AG09319 (cell line): ENCODE measurements at places on chromosomes 5 and 9.

GRCh38 chr5:54804086-54804485, 181.3 kb downstream of the ESM1 start:
- DNase-seq, result no peak

- DNase-seq, result no peak
These were observed 13.3 kb upstream of the SLC31A2 start for GRCh38 chr9:113137196-113138168.

GRCh38 chr9:12625844-12626243, 67.3 kb upstream of the TYRP1 start:
- no peak for DNase-seq

DNA sequence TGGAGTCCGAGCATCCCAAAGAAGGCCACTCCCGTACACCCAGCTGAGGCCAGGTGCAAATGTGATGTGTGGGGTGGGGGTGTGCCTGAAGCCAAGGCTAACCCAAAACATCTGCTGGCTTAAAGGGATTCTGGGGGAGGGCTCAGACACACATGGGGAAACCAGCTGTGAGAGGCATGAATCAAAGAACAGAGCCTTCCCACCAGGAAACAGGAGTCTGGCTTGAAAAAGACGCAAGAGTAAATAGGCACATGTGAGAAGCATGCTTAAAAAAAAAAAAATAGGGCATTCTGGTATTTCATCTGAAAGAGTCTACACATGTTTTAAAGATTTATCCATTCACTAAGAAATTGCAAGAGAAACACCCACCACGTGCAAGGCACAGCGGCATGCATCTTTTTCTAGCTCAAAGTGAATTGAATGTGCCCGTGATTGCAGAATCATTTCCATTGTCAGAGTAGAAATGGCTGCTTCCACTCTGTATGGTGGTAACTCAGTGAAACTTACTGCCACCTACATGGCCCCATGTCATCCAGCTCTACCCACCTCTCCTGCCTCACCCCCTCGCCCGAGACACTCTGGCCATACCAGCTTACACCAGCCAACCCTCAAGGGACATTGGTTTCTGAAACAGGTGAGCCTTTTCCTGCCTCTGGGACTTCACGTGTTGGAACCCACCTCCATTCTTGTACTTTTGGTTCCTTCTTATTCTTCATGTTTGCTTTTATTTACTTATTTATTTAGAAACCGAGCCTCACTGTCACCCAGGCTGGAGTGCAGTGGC, 71.5 kb downstream of the SEMA5A start:
- no peak for DNase-seq

GRCh38 chr5:9834871-9835770, 205.0 kb upstream of the TAS2R1 start:
- no peak for DNase-seq

DNA sequence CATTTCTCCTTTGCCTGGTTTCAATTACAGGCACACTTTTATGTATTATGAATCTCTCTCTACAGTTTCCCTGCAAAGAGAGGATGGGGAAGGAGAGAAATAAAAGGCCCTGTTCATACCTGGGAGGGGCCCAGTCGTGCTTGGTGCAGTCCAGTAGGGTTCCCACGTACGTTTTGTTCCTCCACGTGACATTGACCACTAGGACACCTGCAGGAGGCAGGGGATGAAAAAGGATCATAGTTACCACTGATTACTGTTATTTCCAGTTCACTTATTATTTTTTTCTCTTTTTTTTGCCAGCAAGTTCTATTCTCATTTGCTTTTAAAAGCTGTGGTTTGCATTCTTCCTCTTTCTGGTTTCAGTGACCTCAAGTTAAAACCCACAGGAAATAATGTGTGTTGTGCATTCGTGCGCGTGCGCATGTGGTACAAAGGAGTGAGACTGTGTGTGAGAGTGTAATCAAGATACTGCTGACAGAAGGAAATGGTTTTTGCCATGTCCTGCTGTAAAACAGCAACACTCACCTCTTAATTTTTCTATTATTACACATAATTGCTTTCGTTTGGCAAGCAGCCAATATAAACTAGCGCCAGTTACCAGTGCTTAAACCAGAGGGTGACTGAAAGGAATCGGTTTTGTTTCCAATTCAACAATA, 96.8 kb downstream of the ZNF608 start:
- DNase-seq, result peak; percentile 66

DNA sequence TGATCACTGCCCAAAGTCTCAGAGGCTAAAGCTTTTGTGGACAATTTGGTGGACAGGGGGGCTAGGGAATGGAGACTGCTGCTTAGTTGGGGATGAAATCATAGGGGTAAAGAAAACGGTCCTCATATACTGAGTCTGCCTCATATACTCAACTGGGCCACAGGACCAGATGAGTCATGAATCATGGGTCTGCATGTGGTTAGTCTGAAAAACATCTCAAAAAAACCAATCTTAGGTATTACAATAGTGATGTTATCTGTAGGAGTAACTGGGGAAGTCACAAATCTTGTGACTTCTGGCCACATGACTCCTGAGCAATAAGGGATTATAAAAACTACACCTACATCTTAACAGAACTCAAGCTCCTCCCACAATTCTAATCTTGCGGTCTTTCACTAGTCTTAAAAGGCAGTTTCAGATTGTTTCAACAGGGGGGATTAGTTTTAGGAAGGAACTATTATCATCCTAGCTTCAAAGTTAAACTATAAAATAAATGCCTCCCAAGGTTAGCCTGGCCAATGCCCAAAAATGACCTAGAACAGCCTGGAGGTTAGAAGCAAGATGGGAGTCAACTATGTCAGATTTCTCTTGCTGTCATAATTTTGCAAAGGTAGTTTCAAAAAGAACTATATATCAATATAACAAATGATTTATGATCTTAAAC, 17.5 kb downstream of the TMEM161B start:
- DNase-seq, result no peak

DNA sequence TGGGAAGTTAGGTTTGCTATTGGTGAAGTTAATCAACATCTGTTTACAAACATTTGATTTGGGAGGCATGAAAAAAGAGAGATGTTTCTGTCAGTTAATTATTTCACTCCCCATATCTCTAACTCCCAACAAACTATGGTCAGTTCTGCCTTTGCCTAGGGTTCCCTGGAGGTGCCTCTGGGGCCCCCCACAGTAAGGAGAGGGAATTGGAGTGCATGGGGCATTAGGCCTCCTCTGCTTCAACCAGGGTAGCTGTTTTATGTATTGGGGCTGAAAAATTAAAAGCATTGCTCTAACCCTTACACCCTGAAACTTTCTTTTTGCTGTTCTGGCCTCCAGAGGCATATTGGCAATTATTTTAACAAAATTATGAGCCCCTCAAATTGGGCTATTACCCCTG, 32.3 kb downstream of the RUSC2 start:
- DNase-seq, result no peak

GRCh38 chr9:23539311-23539710, 286.7 kb downstream of the ELAVL2 start:
- no peak for DNase-seq

DNA sequence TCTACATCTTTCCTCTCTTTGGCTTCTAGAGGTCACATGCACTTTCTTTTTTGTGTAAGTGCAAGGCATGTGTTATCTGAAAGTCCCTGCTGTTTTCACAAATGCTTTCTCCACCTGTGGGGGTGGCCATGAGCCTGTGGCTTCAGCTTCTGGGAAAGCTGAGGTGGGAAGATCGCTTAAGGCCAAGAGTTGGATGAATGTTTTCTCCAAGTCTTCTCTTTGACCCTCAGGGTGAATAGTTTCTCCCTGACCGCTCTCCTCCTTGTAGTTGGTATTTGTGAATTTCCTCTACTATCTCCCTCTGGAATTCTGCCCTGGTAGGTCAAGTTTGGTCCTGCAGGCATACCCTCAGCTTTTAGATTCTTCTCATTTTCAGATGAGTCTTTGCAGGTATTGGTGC, 74.2 kb downstream of the UGCG start:
- DNase-seq, result no peak

DNA sequence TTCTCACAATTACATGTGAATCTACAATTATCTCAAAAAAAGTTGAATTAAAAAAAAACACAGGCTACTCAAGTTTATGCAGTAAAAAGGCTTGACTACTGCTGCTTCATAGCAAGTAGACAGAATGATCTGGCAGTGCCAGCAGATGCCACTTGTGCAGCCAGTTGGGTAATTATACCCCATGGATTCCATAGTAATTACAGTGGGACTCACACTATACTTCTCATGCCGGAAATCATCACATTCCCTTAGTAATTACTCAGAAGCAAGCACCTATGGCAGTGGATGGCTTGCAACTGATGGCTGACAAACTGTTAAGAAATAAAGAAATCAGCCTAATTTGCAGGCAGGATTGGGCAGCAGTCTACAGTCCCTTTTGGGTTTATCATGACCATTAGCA, 463.2 kb upstream of the KLF4 start:
- no peak for DNase-seq

GRCh38 chr9:38277601-38278200, 114.8 kb upstream of the ALDH1B1 start:
- DNase-seq, result no peak

DNA sequence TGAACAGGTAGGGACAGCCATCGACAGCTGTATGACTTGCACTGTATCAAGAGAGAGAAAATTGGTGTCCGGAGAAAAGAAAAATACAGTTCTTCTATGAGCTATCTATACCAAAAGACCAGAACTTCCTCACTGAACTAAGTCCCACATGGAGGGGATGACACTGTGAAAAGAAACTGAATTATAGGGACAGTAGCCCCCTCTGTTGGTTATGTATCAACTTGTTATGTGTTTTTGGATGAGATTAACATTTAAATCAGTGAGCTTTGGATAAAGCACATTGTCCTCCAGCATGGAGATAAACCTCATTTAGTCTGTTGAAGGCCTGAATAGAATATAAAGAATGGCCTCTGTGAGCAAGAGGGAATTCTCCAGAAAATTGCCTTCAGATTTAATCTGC, 176.6 kb upstream of the SH3GL2 start:
- DNase-seq, result peak; percentile 2

DNA sequence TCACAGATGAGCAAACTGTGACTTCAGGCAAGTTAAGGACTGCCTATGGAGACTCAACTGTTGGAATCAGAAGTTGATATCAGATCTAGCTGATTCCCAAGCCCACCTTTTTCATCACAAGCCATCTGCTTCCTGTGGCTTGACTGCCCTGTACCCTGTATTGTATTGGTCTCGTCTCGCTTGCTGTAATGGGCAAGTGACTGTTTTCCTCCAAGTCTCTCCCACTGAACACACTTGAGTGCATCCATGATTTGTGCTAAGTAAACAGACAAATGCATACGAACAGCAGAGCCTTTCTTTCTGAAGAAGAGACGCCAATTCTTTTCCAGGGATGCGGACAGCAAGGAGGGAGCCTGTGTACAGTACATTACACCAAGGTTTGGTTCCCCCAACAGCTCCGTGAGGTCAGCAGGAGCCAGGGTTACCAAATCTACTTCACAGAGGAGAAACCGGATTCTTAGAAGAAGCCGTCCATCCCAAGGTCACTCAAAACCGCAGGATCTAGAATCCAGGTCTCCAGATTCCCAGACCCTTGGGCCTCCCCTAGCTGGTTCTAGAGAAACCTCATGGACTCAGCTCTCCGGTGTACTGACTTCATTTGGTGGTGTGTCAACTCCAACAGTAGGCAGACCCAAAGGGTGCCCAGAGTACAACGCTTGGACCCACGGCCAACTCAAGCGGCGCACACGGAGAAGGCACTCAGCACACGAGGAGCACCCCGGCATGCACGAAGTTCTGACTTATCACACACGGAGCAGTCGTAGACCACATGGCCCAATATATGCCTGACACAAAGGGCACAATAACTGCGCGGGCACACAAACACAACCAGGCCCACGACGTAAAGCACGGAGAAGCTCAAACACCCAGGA, 1.1 kb downstream of the BAG1 start:
- no peak for DNase-seq

DNA sequence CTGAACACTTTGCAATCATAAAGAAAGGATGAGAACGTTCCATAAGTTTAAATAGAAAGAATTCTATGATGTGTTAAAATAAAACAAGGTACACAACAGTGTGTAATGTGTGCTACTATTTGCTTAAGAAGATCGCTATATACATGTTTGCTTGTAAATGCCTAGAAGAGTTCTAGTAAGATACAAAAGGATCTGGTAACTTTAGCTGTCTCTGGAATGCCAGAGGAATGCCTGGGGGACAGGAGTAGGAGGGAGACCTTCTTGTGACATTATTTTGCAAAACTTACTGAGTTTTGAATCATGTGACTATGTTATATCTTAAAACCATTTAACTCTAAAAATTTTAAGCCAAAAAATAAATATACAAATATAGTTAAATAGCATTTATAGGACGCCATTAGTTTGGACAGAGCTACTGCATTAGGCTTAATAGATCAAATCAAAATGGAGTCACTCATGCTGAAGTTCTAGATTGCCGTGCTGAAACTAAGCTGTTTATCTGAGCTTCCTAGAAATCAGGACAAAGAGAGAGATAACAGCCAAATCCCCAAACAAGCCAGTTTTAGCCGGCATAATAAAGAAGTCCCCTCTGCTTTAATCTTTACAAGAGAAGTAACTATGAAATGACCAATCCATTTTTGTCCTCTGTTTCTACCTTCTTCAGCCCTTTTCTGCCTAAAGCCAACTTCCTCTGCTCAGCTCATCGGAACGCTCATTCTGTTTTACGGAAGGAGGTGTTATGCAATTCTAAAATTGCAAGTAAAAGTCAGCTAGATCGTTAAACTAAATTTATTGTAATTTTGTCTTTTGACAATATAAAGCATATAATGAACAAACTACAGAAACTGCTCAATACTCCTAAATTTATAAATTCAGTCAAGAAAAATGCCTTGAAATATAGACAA, 44.8 kb downstream of the LIX1 start:
- no peak for DNase-seq

DNA sequence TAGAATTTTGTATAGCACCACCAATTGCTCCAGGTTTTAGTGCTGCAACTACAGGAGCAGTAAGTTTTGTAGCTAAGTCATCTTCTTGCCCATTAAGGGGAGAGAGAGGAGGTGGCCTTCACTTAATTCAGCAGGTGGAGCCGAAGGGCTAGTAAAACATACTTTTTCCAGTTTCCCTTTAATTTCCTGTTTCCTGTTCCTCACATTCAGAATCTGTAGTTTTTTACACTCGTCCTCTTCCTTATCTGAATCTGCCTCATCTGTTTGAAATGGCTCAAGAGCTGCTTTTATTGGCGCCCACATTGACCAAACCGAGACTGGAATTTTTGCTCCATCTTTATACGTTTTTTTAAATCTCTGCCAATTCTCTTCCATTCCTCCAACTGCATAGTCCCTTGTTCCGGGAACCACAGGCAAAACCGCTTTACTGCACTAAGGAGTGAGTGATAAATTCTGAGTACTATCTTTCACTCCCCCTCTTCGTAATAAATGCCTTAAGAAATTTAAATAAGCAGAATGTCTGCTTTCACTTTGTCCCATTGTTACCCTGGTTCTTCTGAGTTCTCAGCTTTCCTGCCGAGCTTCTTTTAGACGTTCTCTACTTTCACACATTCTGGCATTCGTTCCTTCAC, 133.9 kb downstream of the DROSHA start:
- DNase-seq, result no peak

GRCh38 chr9:8614926-8615440, 815.4 kb upstream of the DMAC1 start:
- DNase-seq, result no peak

- DNase-seq, result no peak
These were observed 22.1 kb downstream of the P4HA2 start for GRCh38 chr5:132205385-132206125.

- no peak for DNase-seq
These were observed 597.4 kb upstream of the PTGER4 start for GRCh38 chr5:40082313-40082712.

- DNase-seq, result no peak
These were observed 72.0 kb upstream of the PAPPA start for GRCh38 chr9:116081435-116082115.
